ENCODE measurements at places on chromosomes 7 and 10.
A peak's percentile ranks its signal among the peaks of the same experiment; 100 is the strongest.

DNA sequence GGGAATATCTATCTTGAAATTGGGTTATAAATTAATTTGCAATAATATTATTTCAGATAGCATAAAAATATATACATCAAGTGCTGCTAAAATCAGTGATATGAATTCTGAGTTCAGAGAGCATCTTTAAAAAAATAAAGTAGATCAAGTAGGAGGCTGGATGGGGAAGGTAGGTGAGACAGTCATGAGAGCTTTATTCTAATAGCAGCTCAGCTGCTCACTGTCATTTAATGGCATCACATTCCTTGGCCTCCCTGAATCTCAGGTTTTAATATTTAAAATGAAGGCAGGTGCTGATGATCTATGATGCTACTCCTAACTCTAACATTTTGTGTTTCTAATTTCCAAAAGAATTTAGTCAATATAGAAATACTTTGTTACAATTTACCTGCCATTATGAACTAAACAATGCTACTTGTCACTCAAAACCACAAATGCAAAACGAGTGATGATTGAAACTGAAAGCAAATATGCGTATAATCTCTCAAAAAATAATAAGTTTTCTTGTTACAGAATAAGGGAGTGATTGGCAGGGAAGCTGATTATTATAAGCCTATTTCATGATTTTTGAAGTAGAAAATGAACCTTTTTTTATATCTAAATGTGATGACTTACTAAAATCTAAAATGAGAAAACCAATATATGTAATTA, 147.6 kb upstream of the CSTF2T start:
- H3K27me3 ChIP-seq = no peaks in the 10 kb centered on the region
- no peak overlapping the region for H3K4me3 ChIP-seq
- DNase-seq = no peak
- no peaks in the 10 kb centered on the region for H3K36me3 ChIP-seq
- no peaks in the 10 kb centered on the region for H3K4me1 ChIP-seq

DNA sequence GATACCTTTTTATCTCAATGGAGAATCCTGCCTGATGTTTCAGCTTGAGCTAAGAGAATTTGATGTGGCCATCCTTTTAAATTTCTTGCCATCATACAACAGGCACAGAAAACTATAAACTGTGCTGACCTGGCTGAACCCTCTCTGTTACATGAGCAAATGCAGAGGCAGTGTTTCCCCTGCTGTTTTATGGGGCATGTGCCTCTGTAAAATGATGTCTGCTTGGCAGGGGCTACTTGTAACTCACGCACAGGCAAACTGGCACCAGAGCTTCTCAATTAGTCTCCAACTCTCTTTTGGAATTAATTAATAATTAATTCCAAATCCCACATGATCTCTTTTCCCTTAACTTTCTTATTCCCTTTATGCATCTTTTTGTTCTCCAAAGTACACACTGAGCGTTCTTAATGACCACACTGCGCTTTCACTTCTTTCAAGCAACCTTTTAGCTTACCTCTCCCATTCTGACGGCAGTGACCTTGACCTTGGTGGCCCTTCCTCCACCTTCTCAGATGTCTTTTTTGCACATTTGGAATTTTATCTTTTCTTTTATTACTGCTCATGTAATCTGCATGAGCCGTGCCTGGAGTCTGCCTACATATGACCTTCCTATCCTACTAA, 334.0 kb downstream of the PLXNA4 start:
- H3K4me3 ChIP-seq = no peak overlapping the region
- no peak overlapping the region for H3K27ac ChIP-seq
- no peaks in the 10 kb centered on the region for H3K36me3 ChIP-seq
- H3K27me3 ChIP-seq = no peaks in the 10 kb centered on the region
- no peak for DNase-seq

DNA sequence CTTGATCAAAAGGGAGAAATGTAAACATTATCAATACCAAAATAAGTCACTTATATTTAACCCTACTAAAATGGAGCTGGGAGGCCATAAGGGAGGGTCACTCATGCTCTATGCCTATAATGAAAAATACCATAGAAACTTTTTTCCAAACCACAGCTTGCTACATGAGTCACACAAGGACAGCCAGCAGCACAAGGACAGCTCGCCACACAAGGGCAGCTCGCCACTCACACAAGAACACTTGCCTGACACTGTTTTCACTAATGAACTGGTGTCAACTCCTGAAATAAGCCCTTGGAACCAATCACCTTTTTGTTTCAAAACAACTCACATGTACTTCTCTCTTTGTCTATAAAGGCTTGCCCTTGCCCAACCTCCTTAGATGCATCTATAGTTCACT, 43.3 kb downstream of the FRMPD2 start:
- no peaks in the 10 kb centered on the region for H3K27me3 ChIP-seq
- peaks cover 10% of the 10 kb centered on the region for H3K4me1 ChIP-seq
- H3K36me3 ChIP-seq = no peaks in the 10 kb centered on the region

- H3K4me3 ChIP-seq = no peak overlapping the region
- no peak for DNase-seq
- H3K27me3 ChIP-seq = no peaks in the 10 kb centered on the region
- no peak overlapping the region for H3K27ac ChIP-seq
- H3K36me3 ChIP-seq = no peaks in the 10 kb centered on the region
Observed at GRCh38 chr10:92042541-92042940, 119.0 kb downstream of the BTAF1 start.

- no peak overlapping the region for H3K27ac ChIP-seq
- no peaks in the 10 kb centered on the region for H3K4me1 ChIP-seq
- H3K4me3 ChIP-seq = no peak overlapping the region
- no peaks in the 10 kb centered on the region for H3K36me3 ChIP-seq
Observed at GRCh38 chr10:132965411-132966057, 23.2 kb upstream of the CFAP46 start.

- H3K4me1 ChIP-seq = no peaks in the 10 kb centered on the region
- no peak overlapping the region for H3K4me3 ChIP-seq
- no peak overlapping the region for H3K27ac ChIP-seq
- H3K27me3 ChIP-seq = no peaks in the 10 kb centered on the region
- H3K36me3 ChIP-seq = no peaks in the 10 kb centered on the region
Observed at GRCh38 chr10:30833628-30833970, 198.1 kb downstream of the ZNF438 start.

- H3K36me3 ChIP-seq = no peaks in the 10 kb centered on the region
- no peaks in the 10 kb centered on the region for H3K4me1 ChIP-seq
- no peak for DNase-seq
- H3K27me3 ChIP-seq = no peaks in the 10 kb centered on the region
Observed at GRCh38 chr7:24378871-24379616, 95.1 kb downstream of the NPY start.

DNA sequence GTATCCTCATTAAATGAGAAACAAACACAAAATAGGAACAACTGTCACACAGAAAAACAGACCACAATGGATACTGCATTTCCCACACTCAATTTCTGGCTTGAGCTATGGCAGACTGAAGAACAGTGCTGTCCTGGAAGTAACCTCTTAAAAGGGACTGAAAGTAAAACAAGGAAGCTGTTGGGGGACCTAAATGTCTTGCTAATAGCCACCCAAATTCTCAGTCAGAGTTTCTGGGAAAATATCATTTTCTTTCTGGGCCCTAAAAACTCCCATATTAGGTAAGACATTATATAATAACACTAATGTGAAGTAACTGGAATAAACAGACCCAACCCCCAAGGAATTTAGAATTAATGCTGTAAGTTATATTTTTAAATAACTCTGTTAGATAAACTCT, 80.9 kb upstream of the TFEC start:
- no peak overlapping the region for H3K27ac ChIP-seq
- H3K4me3 ChIP-seq = no peak overlapping the region
- H3K4me1 ChIP-seq = no peaks in the 10 kb centered on the region
- H3K27me3 ChIP-seq = no peaks in the 10 kb centered on the region
- DNase-seq = no peak

DNA sequence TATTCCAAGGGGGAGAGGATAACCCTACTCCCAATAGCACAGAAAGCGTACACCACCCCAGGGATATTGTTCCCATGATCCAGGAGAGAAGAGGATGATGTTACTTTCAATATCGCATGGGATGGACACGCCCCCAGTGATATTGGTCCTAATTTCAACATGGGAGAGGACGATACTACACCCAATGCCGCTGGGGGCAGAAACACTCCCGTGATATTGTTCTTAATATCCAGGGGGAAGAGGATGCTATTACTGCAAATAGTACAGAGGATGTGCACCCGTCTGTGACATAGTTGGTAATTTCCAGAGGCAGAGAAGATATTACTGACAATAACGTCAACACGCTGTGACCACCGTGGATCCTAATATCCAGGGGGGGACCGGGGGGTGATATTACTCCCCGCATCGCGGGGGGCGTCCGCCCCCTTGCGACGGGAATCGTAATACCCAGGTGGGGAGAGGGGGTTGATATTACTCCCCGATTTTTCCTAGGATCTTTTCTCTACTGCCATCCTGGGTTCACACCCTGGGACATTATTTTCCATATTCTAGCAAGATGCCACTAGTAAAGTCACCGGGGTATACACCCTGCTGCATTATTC, 16.6 kb downstream of the MEIG1 start:
- no peaks in the 10 kb centered on the region for H3K36me3 ChIP-seq
- H3K4me1 ChIP-seq = no peaks in the 10 kb centered on the region
- H3K27ac ChIP-seq = no peak overlapping the region
- no peak for DNase-seq

GRCh38 chr10:15232279-15232678, 63.8 kb upstream of the NMT2 start:
- H3K4me3 ChIP-seq = no peak overlapping the region
- H3K27me3 ChIP-seq = no peaks in the 10 kb centered on the region
- DNase-seq = no peak
- H3K27ac ChIP-seq = no peak overlapping the region
- H3K36me3 ChIP-seq = no peaks in the 10 kb centered on the region

- no peak overlapping the region for H3K4me3 ChIP-seq
- H3K4me1 ChIP-seq = peaks cover 27% of the 10 kb centered on the region
- peaks cover 7% of the 10 kb centered on the region for H3K36me3 ChIP-seq
- H3K27ac ChIP-seq = peak overlapping the region; percentile 28
Observed at GRCh38 chr10:49024484-49024883, 84.8 kb upstream of the LRRC18 start.

GRCh38 chr10:99779335-99779734, 3.1 kb upstream of the ABCC2 start:
- H3K36me3 ChIP-seq = no peaks in the 10 kb centered on the region
- no peak overlapping the region for H3K4me3 ChIP-seq
- no peak for DNase-seq
- no peaks in the 10 kb centered on the region for H3K27me3 ChIP-seq

DNA sequence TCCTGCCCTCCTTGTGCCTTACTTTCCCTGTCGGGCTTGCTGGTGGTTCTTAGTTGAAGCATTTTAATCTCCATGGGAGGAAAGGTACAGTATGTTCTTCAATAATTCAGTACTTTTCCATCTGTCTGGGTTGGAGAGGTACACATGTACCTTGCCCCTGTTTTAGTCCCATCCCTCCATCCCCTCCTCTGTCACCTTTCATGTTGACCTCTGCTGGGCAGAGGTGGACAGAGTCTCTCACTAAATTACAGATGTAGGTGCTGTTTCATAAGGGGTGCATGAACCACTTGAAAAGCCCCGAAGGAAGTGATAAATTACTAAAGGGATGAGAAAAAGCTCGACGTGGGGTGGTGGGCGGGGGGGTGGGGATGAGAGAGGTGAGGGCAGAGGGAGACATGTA, 5.4 kb downstream of the AGFG2 start:
- no peak overlapping the region for H3K4me3 ChIP-seq
- H3K27ac ChIP-seq = peak overlapping the region; percentile 99
- peaks cover 5% of the 10 kb centered on the region for H3K36me3 ChIP-seq
- no peak for DNase-seq

DNA sequence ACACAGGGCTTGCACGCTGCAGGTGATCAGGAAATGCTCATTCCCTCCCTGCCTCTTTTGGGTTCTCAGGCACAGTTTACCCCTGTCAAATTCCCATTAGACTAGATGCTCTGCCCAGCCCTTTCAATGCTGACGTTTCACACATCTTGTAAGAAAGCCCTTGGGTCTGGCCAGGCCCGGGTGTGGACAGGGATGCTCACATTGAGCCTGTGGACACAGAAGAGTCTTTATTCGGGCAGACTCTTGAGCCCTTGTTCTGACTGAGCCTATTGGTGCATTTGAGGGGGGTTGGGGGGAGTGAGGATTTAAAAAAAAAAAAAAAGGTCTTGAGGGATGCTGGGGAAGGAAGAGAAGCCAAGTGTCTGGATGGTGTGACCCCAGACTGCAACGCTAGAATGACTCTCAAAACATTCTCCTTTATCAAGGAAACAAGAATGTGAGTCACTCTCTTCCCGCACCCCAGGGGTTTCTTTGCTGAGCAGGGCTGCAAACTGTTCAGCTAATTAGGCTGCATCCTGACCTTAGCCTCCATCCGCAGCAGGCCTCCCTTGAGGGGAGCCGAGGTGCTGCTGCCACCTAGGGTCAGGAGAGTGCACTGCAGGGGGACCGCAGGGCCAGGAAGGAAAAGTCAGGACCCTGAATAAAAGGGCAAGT, 53.6 kb upstream of the TMEM72 start:
- no peak overlapping the region for H3K27ac ChIP-seq
- peak; percentile 69 for DNase-seq
- no peaks in the 10 kb centered on the region for H3K27me3 ChIP-seq
- H3K36me3 ChIP-seq = no peaks in the 10 kb centered on the region
- no peaks in the 10 kb centered on the region for H3K4me1 ChIP-seq

- H3K27ac ChIP-seq = peak overlapping the region; percentile 60
- no peaks in the 10 kb centered on the region for H3K36me3 ChIP-seq
- DNase-seq = no peak
- no peaks in the 10 kb centered on the region for H3K27me3 ChIP-seq
- H3K4me3 ChIP-seq = no peak overlapping the region
Observed at GRCh38 chr7:107048783-107049418, 4.4 kb downstream of the PRKAR2B start.

- H3K36me3 ChIP-seq = no peaks in the 10 kb centered on the region
- no peaks in the 10 kb centered on the region for H3K27me3 ChIP-seq
- no peak for DNase-seq
- no peak overlapping the region for H3K27ac ChIP-seq
- no peak overlapping the region for H3K4me3 ChIP-seq
Observed at GRCh38 chr10:106158241-106158640, 1006.3 kb downstream of the SORCS1 start.

- no peaks in the 10 kb centered on the region for H3K36me3 ChIP-seq
- DNase-seq = no peak
- H3K27ac ChIP-seq = no peak overlapping the region
- no peaks in the 10 kb centered on the region for H3K27me3 ChIP-seq
- H3K4me1 ChIP-seq = peaks cover 50% of the 10 kb centered on the region
- no peak overlapping the region for H3K4me3 ChIP-seq
Observed at GRCh38 chr10:116720668-116721546, 21.5 kb downstream of the HSPA12A start.

GRCh38 chr10:26087666-26088065, 128.9 kb upstream of the GAD2 start:
- no peak for DNase-seq
- H3K4me1 ChIP-seq = no peaks in the 10 kb centered on the region
- H3K27me3 ChIP-seq = no peaks in the 10 kb centered on the region
- H3K27ac ChIP-seq = no peak overlapping the region
- no peak overlapping the region for H3K4me3 ChIP-seq

GRCh38 chr10:103193820-103194529, 903 bp upstream of the NT5C2 start:
- DNase-seq = peak; percentile 67
- no peak overlapping the region for H3K4me3 ChIP-seq
- no peaks in the 10 kb centered on the region for H3K36me3 ChIP-seq
- no peaks in the 10 kb centered on the region for H3K27me3 ChIP-seq
- peaks cover 61% of the 10 kb centered on the region for H3K4me1 ChIP-seq
- peak overlapping the region; percentile 96 for H3K27ac ChIP-seq
